Activated CD4-positive, alpha-beta memory T cell treated with anti-CD3 and anti-CD28 coated beads for 36 hours (primary cell): ENCODE measurements at places on chromosomes 12 and 14. TPM values are rescaled to one million over a fixed set of nuclear protein-coding genes. Genes with fewer than 3 reads are reported as not detected.

CRACR2A gene
- 15.8 TPM for total RNA-seq

MYO1A gene
- 0.97 TPM for total RNA-seq

KRT79 gene
- total RNA-seq, result not detected

TAMALIN gene
- 18.7 TPM for total RNA-seq

ERP27 gene
- total RNA-seq, result 1.5 TPM

TSPAN19 gene
- not detected for total RNA-seq

- peak overlapping the region; percentile 13 for H3K27ac ChIP-seq
- H3K36me3 ChIP-seq, result no peaks in the 10 kb centered on the region
- no peak overlapping the region for H3K4me3 ChIP-seq
- H3K4me1 ChIP-seq, result peaks cover 21% of the 10 kb centered on the region
Measured at GRCh38 chr12:53082637-53083175, 3.5 kb upstream of the SPRYD3 start.

DNA sequence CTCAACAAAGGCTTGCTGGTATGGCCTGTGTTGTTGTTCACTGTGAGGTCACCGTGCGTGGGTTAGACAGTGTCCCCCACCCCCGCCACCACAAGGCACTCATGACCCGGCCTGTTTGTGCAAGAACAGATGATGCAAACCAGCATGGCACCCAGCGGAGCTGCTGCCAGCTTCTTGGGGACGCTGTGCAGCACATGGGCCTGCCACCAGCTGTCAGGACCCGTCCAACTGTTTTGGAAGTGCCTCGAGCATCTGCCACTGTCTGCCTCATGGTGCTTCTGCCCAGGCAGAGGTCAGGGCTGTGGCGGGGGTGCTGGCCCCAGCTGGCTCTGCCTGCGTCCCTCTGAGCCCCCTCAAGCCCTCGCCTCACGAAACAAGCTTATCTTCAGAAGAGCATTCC lies 1.5 kb downstream of the ASB2 start:
- no peak for DNase-seq
- H3K27ac ChIP-seq, result peak overlapping the region; percentile 98
- H3K27me3 ChIP-seq, result no peaks in the 10 kb centered on the region
- peaks cover 97% of the 10 kb centered on the region for H3K4me1 ChIP-seq

GRCh38 chr14:38799671-38800070 lies 303.4 kb downstream of the SEC23A start:
- no peaks in the 10 kb centered on the region for H3K4me1 ChIP-seq
- no peak overlapping the region for H3K4me3 ChIP-seq
- H3K27me3 ChIP-seq, result no peaks in the 10 kb centered on the region
- no peak overlapping the region for H3K27ac ChIP-seq

- no peak overlapping the region for H3K4me3 ChIP-seq
- no peak overlapping the region for H3K27ac ChIP-seq
- H3K36me3 ChIP-seq, result no peaks in the 10 kb centered on the region
- no peaks in the 10 kb centered on the region for H3K27me3 ChIP-seq
Measured at GRCh38 chr12:95642583-95642982, 91.3 kb upstream of the USP44 start.

GRCh38 chr14:58397156-58397555 lies 1.4 kb downstream of the TOMM20L start:
- no peak for DNase-seq
- peaks cover 11% of the 10 kb centered on the region for H3K4me1 ChIP-seq
- no peak overlapping the region for H3K4me3 ChIP-seq

DNA sequence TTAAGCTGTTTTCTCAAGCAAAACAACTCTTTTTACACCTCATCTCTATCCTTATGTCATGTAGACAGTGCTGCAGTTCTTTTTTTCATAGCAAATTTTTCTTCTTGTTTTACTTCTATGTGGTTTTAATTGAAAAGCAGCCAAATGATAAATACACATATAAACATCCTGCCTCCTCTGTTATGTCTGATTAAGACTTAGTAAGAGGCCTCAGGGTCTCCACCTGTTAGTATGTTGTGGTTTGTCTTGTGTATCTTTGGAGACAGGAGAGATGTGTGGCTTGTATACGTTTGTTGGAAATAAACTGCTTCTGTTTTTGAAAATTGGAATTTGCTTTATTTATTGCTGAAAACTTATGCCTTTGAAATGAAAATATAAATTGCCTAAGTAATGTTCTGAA lies 32.0 kb downstream of the PEX5 start:
- no peak for DNase-seq
- H3K36me3 ChIP-seq, result no peaks in the 10 kb centered on the region
- no peaks in the 10 kb centered on the region for H3K4me1 ChIP-seq
- H3K4me3 ChIP-seq, result no peak overlapping the region

DNA sequence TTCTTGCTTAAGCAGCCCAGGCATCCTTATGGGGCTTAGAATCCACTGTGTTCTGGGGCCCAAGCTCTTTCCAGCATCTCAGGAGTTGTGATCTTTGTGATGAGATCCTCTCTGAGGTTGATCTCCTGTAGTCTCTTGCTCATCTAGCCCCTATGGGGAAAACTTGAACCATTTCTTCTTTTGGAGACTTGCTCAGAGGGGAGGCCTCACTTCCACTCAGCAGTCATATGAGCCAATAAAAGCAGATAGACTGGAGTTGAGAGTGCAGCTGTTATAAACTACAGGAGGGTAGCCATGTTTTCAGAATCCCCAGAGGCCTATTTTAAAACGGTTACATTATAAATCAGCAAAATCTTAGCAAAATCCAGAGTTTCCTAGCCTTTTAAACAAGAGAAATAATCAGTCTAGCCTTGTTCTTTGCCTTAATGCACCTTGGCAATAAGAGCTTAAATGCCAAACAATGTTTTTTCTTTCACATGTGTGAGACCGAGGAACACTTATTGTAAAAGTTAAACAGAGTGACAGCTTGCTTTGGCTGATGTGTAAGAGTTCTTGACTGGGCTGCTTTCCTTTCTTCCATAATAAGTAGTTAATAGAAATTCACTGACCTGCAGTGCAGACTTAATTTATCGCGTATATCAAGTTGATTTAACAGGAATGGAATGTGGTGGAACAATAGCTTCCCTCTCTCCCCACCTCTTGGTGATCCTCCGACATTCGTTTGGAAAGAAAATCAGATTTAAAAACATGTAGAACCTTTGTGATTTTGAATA lies 168.3 kb downstream of the NEDD1 start:
- H3K36me3 ChIP-seq, result no peaks in the 10 kb centered on the region
- no peak overlapping the region for H3K27ac ChIP-seq
- no peaks in the 10 kb centered on the region for H3K4me1 ChIP-seq
- no peak overlapping the region for H3K4me3 ChIP-seq
- no peaks in the 10 kb centered on the region for H3K27me3 ChIP-seq

DNA sequence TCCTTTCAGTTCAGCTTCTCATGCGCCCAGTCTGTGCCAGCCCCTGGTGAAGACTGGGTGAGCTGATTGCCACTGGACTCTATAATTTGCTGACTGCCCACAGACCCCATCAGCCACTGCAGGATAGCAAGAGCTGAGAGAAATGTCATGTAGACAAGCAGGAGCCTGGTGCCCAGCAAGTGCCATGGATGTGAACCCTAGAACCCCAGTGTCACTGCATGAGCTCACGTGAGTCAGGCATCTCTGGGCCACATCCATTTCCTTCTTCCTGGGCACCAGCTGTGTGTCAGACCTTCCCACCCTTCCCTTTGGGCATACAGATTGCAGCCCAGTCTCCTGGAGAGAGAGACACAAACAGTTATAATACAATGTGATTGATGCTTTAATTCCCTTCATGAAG lies 73.8 kb downstream of the NTF3 start:
- no peak overlapping the region for H3K27ac ChIP-seq
- no peaks in the 10 kb centered on the region for H3K27me3 ChIP-seq
- H3K36me3 ChIP-seq, result no peaks in the 10 kb centered on the region
- H3K4me3 ChIP-seq, result no peak overlapping the region

DNA sequence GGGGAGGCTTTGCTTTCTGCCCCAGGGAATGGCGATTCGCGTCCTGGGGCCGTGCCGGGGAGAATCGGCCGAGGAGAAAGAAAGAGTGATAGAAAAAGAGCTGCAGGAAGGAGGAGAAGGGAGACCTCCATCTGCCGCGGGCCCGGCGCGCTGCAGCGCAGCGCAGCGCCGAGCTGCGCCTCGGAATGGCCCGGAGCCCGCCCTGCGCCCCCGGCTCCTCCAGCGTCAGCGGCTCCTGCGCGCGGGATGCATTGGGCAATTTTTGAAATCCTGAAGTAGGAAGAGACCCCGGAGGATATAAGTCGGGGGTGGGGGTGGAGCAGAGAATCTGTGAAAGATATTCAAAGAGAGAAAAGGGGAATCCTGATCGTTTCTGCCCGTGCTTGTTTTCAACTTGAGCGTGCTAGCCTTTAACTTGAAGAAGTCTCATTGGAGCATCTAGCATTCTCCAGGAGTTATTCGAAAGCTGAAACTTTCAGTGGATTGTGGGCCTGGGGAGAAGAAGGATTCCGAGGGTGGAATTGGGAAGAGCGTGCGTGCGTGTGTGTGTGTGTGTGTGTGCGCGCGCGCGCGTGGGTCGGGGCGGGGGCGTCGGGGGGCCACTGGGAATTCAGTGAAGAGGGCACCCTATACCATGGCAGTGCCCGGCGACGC lies 441 bp downstream of the PDE3A start:
- peaks cover 42% of the 10 kb centered on the region for H3K27me3 ChIP-seq
- no peak for DNase-seq
- H3K27ac ChIP-seq, result no peak overlapping the region

DNA sequence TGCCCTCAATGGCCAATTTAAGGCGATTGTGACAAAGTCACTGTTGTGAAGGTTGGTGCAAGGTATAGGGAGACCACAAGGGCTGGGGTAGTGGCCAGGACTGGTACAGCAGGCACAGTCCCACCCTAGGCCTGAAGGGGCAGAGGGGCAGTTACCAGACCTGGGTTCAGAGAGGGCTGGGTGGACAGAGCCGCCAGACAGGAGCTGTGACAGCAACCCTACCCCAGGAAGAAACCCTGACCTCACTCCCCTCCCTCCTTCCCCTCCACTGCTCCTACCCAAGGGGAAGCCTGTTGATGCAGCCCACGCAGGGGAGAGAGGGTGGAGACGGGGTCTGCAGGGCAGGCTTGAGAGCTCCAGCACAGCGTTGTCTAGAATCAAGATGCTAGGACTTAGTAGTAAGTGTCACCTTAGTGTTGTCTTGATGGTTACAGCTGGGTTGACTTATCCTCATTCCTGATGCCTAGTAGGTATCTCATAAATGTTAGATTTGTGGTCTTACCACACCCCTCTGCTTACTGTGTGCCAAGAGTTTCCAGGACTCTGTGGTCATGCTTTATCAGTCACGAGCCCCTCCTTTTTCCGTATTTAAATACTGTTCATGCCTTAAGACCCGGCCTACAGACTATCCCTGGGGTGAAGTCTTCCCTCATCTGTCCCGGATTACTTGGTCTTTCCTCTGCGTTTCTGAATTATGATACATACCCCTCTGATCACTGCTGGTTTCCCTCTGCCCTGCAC lies 14.4 kb downstream of the EML1 start:
- peaks cover 18% of the 10 kb centered on the region for H3K27me3 ChIP-seq
- no peak for DNase-seq
- no peaks in the 10 kb centered on the region for H3K36me3 ChIP-seq
- no peak overlapping the region for H3K27ac ChIP-seq
- H3K4me3 ChIP-seq, result no peak overlapping the region

GRCh38 chr12:55915482-55915859 lies 12.2 kb downstream of the PYM1 start:
- no peaks in the 10 kb centered on the region for H3K27me3 ChIP-seq
- no peak overlapping the region for H3K4me3 ChIP-seq
- H3K4me1 ChIP-seq, result peaks cover 37% of the 10 kb centered on the region
- no peak for DNase-seq

DNA sequence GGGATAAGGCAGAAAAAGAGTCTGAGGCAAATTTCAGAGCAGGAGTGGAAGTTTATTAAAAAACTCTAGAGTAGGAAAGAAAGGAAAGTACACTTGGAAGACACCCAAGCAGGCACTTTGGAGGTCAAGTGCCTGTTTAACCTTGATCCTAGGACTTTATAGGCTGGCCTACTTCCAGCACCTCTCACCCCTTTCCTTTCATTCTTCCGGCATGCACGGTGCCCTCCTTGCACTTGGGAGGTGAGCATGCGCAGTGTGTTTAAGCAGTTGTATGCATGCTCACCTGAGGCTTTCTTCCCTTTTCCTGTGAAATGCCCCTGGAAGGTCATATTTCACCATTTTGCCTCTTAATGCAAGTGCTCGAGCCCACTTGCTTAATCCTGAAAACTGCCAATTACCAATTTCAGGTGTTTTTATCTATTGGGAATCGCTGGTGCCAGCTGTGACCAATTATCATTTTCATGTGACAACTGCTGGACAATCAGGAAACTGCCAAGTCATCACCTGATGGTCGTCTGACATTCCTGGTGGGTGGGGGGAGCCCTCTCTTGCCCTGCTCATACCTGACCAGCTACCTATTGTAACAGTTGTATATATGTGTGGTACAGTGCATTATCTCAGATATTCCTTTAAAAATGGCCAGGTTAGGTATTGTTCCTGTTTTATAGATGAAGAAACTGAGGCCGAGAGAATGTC lies 53.5 kb downstream of the SUDS3 start:
- no peaks in the 10 kb centered on the region for H3K27me3 ChIP-seq
- H3K4me3 ChIP-seq, result no peak overlapping the region
- DNase-seq, result no peak
- H3K36me3 ChIP-seq, result peaks cover 13% of the 10 kb centered on the region
- H3K4me1 ChIP-seq, result no peaks in the 10 kb centered on the region

DNA sequence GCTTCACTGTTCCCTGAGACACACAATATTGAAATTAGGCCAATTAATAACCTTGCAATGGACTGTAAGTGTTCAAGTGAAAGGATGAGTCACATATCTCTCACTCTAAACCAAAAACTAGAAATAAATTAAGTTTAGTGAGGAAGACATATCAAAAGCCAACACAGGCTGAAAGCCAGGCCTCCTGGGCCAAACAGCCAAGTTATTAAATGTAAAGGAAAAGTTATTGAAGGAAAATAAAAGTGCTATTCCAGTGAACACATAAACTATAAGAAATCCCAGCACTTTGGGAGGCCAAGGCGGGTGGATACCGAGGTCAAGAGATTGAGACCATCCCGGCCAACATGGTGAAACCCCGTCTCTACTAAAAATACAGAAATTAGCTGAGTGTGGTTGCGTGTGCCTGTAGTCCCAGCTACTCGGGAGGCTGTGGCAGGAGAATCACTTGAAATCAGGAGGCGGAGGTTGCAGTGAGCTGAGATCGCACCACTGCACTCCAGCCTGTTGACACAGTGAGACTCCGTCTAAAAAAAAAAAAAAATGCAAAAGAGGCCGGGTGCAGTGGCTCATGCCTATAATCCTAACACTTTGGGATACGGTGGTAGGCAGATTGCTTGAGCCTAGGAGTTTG lies 10.4 kb upstream of the HEATR5A start:
- peaks cover 7% of the 10 kb centered on the region for H3K36me3 ChIP-seq
- H3K4me1 ChIP-seq, result peaks cover 14% of the 10 kb centered on the region
- no peak for DNase-seq
- no peaks in the 10 kb centered on the region for H3K27me3 ChIP-seq
- H3K27ac ChIP-seq, result no peak overlapping the region
- no peak overlapping the region for H3K4me3 ChIP-seq

DNA sequence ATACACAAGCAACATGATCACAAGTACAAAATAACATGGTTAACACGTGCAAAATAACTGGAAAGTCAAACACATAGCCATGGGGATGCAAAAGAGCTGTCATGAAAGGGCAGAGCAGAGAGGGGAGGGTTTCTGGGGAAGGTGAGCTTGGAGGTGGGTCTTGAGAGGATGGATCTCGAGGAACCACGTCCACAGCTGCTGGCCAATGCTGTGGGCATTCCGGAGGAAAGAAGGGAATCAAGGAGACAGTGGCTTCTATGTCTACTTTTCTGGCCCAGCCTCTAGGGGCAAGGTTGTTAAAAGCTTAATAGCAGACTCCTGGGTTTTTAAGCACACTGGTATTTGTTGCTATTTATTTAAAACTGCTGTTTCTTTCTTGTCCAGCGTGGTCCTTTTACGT lies 8.4 kb upstream of the MYH7 start:
- H3K4me3 ChIP-seq, result no peak overlapping the region
- no peak for DNase-seq
- H3K4me1 ChIP-seq, result no peaks in the 10 kb centered on the region
- H3K36me3 ChIP-seq, result no peaks in the 10 kb centered on the region
